ENCODE measurements at places on chromosomes 4 and X.

DNA sequence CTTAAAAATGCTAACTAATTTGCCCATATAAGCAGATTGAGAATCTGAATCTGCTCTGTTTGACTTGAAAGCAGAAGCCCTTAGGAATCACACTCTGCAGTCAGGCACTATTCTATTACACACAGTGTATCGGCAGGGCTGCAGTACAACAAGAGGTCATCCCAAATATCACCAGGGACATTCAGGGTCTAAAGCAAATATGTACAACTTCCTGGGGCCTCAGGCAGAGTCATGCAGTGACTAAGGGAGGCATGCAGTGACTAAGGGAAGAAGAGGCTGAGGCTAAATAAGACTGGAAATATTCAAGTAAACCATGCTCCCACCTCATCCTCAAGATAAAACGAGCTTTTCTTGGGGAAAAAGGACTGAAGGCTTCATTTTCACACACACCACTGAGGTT, 20.9 kb downstream of the MAPK10 start:
- no peak for DNase-seq

DNA sequence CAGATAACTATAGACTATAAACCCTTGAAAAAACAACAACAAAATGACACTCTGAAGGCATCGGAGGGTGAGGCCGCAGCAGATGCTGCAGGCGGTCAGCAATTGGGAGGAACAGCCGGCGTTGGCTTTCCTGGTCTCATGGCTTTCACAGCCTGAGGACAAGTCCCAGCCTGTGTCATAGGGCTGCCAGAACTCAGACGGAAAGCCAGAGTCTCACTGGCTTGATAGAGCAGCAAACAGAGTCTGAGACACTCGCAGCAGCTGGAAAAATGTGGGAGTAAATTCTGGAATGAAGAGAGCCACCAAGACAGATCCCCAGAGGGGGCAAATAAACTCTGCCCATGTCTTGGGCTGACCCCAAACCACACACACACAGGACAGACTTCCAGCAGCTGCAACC, 86.3 kb downstream of the PPP2R2C start:
- DNase-seq: no peak

DNA sequence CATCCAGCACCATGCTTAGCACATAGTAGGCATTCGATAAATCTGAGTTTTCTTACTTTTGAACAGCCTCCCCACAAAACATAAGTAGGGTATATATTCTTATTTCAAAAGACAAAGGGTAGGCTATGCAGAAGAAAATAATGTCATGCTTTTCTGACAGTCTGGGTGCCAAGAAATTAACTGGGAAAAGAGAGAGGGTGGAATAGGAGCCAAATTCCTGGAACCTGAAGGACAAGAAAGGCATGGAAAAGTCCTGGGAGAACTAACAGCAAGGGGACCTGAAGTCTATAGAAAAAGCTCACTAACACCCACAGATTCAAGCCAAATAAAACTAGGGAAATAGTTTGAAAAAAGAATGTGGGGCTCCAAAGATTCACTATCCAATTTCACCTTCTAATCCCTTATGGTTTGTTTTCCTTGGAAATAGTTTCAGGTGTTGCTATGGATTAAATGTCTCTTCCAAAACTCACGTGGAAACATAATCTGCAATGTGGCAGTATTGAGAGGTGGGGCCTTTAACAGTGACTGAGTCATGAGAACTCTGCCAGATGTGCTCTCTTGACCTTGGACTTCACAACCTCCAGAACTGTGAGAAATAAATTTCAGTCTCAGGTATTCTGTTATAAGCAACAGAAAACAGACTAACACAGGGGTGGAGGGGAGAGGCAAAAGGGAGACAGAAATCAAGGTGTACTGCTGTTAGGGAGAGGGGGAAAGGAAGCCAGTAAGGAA, 173.3 kb upstream of the ARHGEF9 start:
- no peak for DNase-seq

DNA sequence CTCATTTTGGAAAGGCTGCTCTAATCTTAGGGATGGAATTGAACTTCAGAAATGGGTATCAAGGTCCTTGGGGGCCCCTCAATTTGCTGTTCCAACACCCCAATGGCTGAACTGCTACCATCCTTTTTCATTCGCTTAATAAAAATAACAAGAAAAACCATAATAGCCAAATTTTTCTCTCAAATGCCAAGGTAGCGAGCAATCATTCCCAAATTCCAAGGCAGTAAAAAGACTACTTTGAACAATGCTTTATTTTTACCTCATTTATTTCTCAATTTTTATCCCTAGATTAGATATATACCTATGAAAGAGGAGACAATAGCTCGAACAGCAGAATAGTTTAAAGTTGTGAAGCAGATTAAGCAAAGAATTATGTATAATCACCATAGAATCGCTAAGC, 323.4 kb upstream of the SLC7A11 start:
- DNase-seq: no peak

DNA sequence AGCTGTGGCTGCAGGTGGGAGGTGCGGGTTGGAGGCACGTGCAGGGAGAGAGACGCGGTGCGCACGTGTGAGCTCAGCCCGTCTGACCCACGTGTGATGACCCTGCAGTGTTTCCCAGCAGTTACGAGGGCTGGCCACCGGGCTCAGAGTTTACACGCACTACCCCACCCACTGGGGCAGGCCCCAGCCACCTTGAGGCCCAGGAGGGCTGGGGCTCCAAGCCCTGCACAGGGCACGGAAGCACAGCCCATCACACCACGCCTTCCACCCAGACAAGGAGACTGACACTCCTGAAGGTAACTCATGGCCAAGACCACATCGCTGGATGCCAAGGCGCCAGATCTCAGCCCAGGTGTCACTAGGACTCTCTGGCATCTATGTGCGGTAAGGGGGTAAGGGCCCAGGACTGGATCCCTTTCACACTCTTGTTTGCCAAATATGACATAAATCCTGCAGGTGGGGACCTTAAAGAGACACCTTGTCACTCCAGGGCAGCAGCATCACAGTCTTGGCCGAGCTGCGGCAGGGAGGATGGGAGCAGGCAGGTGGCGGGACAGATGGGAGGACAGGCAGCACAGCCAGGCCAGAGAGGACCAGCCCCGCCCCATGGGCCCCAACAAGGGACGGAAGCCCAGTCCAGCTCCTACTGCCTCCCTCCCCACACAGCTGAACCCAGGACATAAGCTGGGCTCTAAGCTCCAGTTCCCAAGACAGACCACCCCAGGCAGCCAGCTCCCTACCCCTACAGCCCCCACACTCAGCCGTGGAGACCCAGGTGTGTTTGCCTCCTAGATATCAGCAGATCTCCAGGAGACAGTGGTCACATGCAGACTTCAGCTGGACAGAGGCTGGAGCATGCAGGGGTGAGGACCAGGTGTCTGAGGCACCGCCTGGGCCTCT, 56.8 kb downstream of the ZFYVE28 start:
- no peak for DNase-seq

DNA sequence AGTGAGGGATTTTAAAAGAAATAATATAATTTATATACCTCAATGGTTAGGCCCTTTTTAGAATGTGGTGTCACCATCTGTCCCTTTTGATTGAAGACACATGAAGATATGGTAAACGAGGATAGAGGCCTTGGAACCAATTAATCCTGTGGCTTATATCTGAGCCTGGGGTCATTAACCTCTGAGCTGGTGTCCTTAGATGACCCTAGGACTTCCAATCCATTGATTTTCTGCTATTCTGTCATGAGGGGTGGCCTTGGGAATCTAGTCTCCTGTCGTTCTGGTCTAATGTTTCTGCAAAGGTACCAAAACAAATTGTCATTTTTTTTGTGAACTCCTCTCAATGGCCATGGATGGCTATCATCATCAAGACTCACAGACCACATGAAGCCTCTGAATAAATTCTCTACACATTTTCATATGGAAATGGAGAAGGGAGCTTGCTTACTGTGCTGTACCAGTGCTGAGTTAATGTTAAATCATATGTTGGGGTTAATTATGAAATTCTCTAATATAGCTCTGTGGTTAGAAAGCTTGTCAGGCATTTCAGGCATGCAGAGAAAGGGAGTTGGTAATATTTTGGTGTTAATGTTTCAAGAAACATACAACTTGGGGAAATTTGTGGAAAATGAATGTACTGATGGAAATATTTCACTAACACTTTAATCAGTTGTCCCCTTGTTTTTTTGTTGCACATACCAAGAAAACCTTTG, 204.2 kb upstream of the IL15 start:
- no peak for DNase-seq

GRCh38 chr4:78038704-78039103, 18.4 kb upstream of the FRAS1 start:
- no peak for DNase-seq

DNA sequence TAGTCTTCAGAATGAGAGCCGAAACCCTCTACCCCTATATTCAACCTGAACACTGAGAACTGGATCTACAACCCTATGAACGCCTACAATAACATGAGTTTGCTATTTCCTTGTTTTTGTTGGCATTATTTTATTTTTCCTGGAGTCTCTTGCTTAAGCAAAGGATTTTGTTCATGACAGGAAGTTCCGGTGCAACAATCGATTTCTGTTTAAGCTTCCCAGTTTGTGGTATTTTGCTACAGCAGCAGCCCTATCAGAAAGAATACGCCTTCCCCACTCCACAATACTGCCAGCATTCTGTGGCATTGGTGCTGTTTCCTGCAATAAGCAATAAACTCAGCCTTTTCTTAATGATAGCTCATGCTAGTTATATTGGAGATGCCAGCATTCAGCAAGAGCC, 60.9 kb downstream of the NPY5R start:
- DNase-seq: no peak

- DNase-seq: no peak
Observed at GRCh38 chrX:110315551-110315950, 2.3 kb downstream of the AMMECR1 start.

- no peak for DNase-seq
Observed at GRCh38 chr4:76867377-76867776, 30.6 kb downstream of the SOWAHB start.

All from hypothalamus (tissue), 51 donors.